Activated CD4-positive, alpha-beta T cell treated with anti-CD3 and anti-CD28 coated beads, Interleukin-2, amount 10 ng/mL, durations not matched to agents 7 days and 5 days (primary cell): ENCODE measurements at places on chromosomes 4 and X.

DNA sequence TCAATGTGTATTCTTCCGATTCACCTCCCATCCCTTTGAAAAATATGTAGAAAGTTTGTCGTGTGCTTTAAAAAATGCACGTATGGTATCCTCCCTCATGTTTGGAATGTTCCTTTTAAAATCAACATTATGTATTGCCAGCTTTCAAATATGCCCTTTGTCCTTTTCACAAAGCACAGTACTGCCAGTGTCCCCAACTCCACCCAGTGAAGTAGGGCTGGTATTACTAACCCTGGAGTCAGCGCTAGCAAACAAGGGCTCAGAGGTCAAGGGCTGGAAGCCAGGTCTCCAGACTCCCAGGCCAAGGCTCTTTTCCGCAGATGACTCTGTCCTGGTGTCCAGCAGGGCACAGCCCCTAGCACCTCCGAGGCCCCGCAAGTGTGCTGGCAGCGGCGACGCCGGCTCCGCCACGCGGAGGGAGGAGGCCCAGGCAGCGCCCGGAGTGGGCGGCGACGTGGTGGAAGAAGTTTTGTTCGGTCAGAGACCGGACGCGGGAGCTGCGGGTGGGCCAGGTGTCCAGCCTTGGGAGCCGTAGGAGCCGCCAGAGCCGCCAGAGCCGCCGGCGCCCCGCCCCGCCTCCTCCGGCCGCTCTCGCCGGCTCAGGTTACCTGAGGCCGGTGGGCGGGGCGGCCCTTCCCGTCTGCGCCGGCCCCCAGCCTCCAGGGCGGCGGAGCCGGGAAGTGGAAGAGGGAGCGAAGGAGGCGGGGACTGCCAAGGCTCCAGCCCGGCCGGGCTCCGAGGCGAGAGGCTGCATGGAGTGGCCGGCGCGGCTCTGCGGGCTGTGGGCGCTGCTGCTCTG lies at the start of gene IL13RA1:
Gene IL13RA1 (plus strand): TSS at position 720 of the 799 bp plus-strand sequence. CDS start 33 bp downstream, at position 753.
- DNase-seq = no peak

- no peak for DNase-seq
These were observed 19.6 kb upstream of the IL2 start for GRCh38 chr4:122476126-122476525.

DNA sequence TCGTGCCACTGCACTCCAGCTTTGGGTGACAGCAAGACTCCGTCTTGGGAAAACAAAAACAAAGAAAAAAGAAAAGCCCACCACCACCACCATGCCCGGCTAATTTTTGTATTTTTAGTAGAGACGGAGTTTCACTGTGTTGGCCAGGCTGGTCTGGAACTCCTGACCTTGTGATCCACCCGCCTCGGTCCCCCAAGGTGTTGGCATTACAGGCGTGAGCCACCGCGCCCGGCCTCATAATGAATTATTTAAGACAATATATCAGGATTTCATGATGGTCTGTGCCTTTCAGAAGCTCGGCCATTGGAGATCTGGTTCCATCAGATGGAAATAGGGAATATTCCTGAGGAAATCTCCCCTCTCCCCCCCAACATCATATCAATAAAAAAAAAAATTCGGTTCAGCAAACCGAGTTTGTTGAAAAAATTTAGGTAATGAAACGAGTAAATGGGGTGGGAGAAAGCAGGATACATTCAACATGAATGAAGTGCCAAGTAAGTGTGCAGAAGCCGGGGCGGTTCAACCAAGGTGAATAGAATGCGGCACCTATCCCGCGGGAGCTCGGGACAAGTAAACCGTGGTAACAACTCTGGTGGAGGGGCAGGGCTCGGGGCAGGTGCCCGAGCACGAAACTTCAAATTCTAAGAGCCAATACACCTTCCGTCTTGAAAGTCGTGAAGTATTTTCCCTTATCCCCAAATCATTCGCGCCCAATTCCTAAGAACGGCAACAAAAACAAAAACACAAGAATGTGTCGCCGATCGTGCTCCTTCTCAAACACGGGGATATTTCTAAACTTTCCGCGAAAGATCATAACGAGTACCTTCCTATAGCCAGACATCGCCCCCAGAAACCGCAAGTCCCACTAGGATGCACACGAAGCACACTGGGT lies 773 bp upstream of the TXLNG start:
- peak; percentile 6 for DNase-seq

DNA sequence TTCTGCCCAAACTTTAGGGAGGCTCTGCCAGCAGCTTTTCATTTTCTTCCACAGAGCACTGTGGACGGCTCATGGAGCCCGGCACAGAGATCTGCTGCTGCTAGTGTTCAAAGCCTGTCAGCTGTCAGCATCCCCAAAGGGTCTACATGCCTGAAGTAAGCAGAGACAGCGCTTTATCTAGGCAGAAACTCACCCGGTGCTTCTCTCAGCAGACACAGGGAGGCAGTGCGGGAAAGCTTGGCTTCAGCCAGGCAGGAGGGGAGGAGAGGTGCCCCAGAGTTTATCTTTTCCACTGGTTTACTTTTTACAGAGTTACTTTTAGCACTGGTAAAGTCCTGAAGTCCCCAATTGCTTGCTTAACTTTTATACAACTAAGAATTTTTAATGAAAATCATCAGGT lies 339.3 kb downstream of the NKX6-1 start:
- no peak for DNase-seq

GRCh38 chrX:8846266-8846665 lies 45.1 kb upstream of the FAM9A start:
- no peak for DNase-seq
